ENCODE measurements at places on chromosomes 7 and 10. TPM values are rescaled to one million over a fixed set of nuclear protein-coding genes. Genes with fewer than 3 reads are reported as not detected.

Gene CAV2
- 57.9 TPM for polyA plus RNA-seq

Gene TMEM176B
- polyA plus RNA-seq = 14.6 TPM

Gene NAT16
- polyA plus RNA-seq = not detected

Gene LRRC17
- 1.1 TPM for polyA plus RNA-seq

Gene CREM
- 32.6 TPM for polyA plus RNA-seq

Gene CARD11
- 4.2 TPM for polyA plus RNA-seq
